ENCODE measurements at places on chromosomes 6 and 20.

GRCh38 chr6:50539447-50539846 lies 173.9 kb upstream of the TFAP2D start:
- DNase-seq: no peak

DNA sequence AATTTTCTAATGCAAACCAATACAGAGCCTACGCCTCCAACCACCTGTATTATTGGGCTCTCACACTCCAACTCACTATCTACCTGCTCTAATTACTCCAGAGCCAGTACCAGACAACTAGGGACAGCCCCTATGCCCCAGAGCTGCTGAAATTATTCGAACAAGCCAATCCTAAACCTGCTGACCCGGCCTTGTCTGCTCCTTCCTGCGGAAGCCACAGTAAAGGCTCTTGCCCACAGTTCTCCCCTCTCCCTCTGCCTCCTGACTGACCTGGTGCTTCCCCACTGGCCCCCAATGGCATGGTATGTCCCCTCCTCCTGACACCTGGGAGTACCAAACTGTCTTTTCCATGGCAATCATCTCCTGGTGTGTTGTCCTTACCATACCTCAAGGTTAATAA lies 4.1 kb upstream of the TOX2 start:
- no peak for DNase-seq

- no peak for DNase-seq
Observed at GRCh38 chr6:42022755-42023384, 27.5 kb upstream of the TAF8 start.

- DNase-seq: peak; percentile 52
Observed at GRCh38 chr6:78611886-78612480, 255.4 kb upstream of the IRAK1BP1 start.

- no peak for DNase-seq
Observed at GRCh38 chr6:134415194-134415593, 97.3 kb upstream of the SGK1 start.

DNA sequence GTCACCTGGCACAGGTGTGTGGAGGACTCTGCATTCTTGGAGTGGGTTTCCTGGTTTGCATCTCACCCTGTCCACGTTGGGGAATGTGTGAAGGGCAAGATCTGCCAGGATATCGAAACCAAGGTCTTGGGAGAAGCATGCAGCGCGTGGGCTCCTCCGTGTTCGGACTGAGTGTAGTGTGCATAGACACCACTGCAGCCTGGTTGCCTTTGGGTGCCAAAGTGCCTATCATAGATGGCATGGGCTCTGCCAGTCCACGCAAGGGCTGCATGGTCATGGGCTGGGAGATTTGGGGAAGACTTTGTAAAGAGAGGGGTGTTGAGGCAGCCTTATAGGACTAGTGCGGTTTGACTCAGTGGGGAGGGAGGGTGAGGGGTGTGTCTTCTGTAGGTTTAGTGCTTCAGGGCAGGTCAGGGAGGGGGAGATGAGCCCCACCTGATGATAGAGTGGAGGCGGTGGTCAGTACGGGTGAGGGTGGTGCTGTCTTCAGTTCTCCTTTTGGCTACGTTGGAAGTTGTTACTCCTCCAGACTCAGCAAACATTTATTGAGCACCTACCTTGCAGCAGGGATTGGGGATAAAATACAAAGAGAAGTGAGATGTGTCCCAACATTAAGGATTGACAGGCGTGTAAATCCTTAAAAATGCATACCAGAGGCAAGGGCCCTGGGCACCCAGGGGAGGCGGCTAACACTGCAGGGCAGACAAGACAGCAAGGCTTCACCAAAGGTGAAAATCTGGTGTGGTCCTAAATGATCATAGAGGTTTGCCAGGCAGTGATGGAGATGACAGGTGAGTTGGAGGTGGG lies 28.3 kb downstream of the DUSP22 start:
- no peak for DNase-seq

- DNase-seq: no peak
Observed at GRCh38 chr20:52748285-52748932, 223.7 kb upstream of the TSHZ2 start.

DNA sequence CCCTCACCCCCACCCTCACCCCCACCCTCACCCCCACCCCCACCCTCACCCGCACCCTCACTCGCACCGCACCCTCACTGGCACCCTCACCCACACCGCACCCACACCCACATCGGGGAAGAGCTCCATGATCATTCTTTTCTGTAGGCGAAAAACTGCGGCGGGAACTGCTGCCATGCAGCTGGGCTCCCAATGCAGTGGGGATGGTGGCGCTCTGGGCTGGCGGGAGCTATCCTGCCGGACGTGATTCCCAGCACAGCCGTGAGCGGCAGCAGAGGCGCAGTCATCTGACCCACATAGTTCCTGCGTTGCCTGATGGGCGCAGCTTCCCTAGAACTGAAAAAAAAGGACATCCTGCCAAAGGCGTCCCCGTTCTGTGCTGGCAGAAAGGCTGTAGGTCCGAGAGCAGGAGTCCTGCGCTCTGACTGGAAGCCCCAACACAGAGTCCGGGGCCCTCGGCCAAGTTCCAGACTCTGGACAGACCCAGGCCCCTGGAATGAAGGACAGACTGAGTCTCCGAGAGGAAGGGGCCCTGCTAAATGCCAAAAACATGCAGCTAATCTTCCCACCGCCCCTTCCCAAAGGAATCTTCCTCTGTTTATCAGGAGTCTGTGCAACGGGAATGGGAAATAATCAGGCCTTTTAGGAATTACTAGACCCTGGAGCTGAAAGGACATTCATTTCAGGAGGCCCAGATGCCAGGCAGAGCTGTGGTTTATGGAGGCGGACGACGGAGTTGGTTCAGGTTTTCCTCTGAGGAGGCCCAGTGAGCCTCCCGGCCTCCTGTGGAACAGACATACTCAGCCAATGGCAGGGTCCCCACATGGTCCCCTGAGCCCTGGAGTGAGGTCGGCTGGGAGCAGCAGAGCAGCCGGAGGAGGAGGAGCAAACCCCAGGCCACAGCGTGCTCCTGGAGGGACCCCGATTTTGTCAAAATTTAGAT lies 14.1 kb upstream of the TCFL5 start:
- DNase-seq: peak; percentile 95

GRCh38 chr20:10511509-10512251 lies 76.6 kb downstream of the SLX4IP start:
- peak; percentile 83 for DNase-seq

- DNase-seq: peak; percentile 88
Observed at GRCh38 chr6:30690403-30691207, at the start of gene NRM. Gene NRM, minus strand, starts transcription at chr6:30690984. Its CDS starts 10 bp downstream, at chr6:30690974.

All from HT-29 (cell line).